ENCODE measurements at places on chromosomes 7 and 10. TPM values are rescaled to one million over a fixed set of nuclear protein-coding genes. Genes with fewer than 3 reads are reported as not detected.

SUMF2 gene
- total RNA-seq: 259 TPM

GPR158 gene
- total RNA-seq: not detected

PDK4 gene
- total RNA-seq: 0.29 TPM

ATP5F1C gene
- total RNA-seq: 309 TPM

GPR15LG gene
- total RNA-seq: not detected

Data from smooth muscle cell of trachea (primary cell).